ENCODE measurements at places on chromosomes 2 and 18.
A peak's percentile ranks its signal among the peaks of the same experiment; 100 is the strongest.

GRCh38 chr2:9573013-9573720, 17.5 kb upstream of the ADAM17 start:
- peak; percentile 43 for DNase-seq

GRCh38 chr2:159201360-159202063, 85.0 kb downstream of the WDSUB1 start:
- peak; percentile 11 for DNase-seq

DNA sequence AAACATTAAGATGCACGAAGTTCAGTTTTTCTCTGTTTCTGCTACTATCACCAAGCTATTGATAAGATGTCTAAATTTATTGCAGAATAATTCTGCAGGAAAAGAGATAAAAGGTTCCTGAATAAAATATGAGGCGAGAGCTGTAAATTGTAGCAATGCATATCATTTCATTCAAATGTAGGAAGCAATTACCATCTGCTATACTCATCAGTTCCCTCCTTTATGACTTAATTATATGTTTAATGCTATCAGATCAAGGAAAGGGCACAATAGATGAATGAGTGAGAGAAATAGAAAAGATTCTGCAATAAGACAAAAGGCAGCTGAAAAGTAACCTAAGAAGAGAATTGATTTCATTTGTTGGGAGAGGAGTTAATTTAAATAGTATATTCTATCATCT, 108.2 kb upstream of the GALNT5 start:
- no peak for DNase-seq

DNA sequence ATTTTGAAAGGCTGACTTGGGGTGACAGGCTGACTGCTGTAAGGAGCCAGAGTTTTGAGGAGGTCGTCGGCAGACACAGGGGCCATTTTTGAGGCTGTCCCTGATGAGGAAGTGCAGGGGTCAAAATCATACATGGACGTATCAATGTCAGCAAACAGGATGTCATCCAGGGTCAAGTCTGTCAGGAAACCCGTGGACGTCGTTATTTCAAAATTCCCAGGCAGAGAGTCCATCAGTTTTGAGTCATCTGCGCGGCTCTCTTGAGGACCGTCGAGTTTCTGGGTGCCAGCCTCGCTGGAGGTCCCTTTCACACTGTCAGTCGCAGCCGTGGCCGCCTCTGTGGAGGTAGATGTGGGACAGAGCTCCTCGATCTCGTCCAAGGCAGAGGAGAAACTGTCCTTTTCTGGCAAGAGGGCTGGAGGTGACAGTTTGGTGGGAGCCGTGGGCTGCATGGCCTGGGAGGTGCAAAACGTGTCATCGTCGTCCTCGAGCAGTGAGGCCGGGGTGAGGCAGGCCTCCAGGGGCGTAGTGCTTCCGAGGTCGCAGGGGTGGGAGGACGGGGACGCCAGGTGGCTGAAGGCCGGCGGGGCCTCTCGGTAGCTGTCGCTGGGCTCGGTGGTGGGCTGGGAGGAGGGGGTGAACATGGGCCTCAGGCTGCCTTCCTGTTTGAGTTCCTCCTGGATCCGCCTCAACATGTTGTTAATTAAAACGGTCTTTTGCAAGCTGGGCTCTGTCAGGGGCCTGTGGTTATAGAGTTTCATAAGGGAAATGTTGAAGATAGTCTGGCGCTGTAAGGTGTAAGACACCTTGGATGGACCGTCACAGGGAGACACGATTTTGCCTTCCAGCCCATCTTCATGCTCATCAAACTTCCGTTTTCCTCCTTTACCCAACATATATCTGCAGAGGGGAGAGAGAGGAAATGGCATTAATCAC, 17.5 kb downstream of the SERTAD2 start:
- DNase-seq = no peak

- peak; percentile 65 for DNase-seq
Observed at GRCh38 chr2:32963941-32964340, 17.2 kb downstream of the LTBP1 start.

GRCh38 chr18:77876319-77876865, 626.7 kb downstream of the GALR1 start:
- DNase-seq = no peak

DNA sequence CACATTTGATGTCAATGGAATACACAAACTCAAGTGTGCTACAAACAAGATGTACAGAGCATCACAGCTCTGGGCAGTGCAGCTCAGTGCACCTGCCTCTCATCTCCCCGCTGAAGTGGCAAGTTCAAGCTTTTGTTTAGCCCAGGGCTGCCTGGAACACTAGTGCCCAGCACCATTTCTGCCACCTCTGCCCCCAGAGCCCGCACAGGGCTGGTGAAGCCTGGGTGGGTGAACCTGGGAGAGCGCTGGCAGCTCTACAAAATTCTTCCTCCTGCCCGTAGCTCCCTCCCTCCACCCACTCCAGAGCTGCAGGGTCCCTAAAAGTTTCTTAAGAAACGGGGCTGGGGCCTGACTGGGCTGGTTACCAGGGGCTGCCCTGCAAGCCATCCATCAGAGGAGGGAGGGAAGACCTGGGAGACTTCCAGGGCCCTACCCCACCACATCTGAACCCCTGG, 1.5 kb downstream of the HES6 start:
- no peak for DNase-seq

DNA sequence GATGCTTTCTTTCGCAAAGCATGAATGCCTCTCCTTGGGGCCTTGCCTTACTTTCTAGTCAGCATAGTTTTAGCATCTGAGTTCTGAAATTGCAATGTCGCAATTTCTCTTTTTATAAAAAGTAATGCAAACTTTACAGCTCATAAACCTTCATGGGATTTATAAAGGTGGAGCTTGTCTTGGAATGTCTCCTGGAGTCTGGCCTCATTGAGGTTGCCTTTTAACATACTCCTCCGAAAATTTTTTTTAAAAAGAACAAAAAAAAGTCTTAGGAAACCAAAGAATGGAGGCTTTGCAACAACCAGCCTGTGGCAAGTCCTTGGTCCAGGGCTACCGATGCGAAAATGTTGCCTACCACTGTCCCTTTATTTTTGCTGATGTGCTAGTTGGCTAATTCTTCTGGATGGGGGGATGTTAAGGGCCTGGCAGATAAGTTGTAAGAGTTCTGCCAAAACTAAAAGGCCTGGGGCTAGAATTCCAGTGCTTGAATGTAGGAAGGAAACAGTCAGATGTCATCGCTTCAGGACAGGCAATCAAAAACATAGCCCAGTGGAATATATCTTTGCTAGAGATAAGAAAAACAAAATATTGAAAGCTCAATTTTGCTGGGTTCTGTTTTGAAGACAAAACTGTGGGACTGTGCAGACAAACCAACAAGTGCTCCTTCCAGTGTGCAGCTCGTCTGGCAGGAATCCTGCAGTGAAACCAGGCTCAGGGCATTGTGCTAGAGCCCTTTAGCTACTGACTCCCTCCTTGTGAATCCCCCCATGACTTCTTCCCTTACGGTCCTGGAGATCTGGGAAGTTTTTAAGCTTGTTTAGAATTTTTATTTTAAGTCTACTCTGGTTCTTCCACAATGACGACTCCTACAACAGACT, 213.0 kb downstream of the PIEZO2 start:
- DNase-seq = no peak

- DNase-seq = no peak
Observed at GRCh38 chr2:199572571-199572970, 114.8 kb upstream of the SATB2 start.

GRCh38 chr2:151302404-151302803, 12.9 kb upstream of the NMI start:
- no peak for DNase-seq

DNA sequence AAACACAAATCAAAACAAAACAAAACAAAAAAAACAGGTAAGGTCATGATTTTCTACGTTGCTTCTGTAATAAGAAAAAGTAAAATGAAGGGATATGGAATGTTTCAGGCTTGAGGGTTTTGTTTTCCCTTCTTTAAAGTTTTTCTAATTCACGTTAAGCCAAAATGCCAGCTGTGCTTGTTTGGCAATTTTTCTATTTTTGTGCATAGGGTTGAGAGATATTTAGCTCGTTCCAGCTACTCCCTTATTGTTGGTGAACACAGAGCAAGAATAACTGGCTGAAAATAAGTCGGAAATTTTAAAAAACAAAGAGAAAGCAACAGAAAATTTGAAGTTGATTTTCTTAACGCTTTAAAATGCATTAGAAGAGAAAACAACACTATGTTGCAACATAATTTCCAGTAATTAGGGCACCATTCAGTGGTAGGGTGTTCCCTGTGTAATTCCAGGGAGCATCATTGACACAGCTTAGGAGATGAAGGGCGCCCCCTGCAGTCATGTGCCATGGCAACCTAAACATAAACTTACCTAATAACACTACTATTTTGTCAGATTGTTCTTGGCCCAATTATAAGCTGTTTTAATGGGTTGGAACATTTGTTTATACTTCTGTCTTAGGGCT, 99.5 kb downstream of the DTNA start:
- peak; percentile 34 for DNase-seq

DNA sequence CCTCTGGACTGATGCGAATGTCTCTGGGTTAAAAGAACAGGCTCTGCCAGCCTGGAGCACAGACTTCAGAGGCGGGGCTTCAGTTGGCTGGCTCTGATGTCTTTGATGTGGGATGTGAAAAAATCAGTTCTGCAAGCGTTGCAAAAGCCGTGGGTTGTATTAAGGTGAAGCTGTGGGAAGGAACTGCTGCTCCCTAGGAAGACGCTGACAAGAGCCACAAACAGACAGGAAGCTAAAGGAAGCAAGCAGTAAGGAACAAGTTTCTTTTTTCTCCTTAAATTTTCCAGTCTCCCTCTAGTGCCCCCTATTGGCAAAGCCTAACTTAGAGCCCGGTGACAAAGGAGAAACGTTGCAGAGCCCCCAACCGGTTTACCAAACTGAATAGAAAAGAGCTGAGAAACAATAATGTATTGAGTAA, 239.0 kb downstream of the CCDC178 start:
- DNase-seq = no peak

- no peak for DNase-seq
Observed at GRCh38 chr2:71486881-71487640, 33.7 kb downstream of the DYSF start.

DNA sequence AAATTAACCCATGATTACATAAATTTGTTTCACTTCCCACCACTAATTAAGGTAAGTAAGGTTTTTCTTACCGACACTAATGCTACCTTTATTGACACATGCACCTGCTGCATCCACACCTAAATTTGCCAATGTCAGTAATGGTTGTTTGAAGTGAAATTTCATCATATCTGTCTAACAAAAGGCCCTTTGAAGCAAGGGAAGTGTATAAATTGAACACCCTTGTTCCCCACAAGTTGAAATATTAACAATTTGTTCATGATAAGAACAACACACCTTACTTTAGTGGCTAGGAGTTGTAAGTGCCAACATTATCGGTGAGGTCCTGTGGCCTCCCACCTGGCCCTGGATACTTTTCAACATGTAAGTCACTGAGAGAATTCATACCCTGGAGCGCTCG, 116.3 kb upstream of the CDCA7 start:
- no peak for DNase-seq

DNA sequence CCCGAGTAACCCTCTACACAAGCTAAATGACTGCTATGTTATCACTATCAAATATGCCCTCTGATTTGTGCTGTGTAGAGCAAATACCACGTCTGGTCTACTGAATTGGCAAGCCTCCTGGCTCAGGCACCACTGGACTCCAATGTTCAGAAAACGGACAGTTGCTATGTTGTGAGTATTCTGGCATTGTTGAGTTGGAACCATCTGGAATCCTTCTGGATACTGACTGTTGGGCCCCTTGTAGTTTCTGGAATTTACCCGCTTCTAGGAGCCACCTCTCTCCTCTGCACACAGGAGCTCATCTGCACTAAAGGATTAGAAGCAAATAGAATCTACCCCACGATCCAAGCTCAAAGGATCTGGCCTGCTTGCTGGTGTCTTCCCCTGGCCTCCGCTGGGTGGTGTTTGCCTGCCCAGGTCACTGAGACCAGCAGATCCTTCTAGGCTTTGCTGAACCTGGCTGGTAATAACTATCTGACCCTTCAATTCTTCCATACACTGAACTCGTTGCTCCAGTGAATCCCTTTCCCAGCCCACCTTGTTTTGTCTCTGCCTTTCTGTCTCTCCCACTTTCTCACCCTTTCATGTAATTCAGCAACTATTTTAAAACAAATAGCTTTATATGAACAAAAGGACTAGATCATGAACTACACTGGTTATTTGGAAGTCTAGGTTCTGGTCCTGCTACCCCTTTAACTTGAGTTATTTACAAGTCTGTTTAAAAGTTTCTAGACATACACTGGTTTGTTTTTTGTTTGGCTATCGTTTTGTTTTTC, 2.1 kb upstream of the HAAO start:
- DNase-seq = peak; percentile 39

DNA sequence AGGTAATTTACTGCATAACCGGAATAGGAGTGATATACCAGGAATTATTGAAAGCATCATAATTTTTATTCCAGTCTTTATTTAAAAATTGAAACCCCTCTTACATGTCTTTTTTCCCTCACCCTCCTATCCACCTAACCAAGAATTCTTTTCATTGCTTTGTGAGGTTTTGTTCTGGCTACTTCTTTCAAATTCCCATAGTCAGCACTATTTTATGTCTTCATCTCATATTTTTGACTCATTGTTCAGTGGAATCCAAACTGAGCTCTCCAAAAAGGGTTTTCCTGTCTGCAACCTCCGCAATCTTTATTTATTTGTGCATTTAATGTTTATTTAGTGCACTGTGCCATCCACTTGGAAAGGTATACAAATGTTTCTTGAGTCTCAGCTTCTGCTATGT, 128.5 kb downstream of the DOK6 start:
- no peak for DNase-seq
